PC-3 (cell line): ENCODE measurements at places on chromosomes 11 and 22. TPM values are rescaled to one million over a fixed set of nuclear protein-coding genes. Genes with fewer than 3 reads are reported as not detected.

The TM7SF2 gene
- 38.4 and 44.2 TPM in 2 replicates for total RNA-seq

The REXO2 gene
- 145 and 181 TPM in 2 replicates for total RNA-seq

The SNX32 gene
- total RNA-seq = not detected in 2 replicates

The SESN3 gene
- 0.23 and 0.55 TPM in 2 replicates for total RNA-seq

The KRTAP5-1 gene
- not detected in 2 replicates for total RNA-seq

The RCN1 gene
- 94.6 and 110 TPM in 2 replicates for total RNA-seq

The LGR4 gene
- 13.5 and 14.5 TPM in 2 replicates for total RNA-seq

The DRAP1 gene
- 944 and 1,531 TPM in 2 replicates for total RNA-seq

The INPP5J gene
- 2.1 and 3.1 TPM in 2 replicates for total RNA-seq

DNA sequence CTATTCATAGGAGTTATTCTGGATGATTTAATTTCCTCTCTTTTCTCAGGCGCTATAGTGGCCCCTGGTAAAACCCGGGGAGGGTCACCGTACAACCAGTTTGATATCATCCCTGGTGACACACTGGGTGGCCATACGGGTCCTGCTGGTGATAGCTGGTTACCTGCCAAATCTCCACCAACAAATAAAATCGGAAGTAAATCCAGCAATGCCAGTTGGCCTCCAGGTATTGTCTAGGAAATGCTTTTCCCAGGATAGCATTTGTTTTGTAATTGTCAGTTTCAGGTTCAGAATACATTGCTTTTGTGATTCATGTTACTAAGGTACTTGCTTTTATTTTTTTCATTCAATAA, 35.6 kb upstream of the ADSL start:
- no peak for DNase-seq

DNA sequence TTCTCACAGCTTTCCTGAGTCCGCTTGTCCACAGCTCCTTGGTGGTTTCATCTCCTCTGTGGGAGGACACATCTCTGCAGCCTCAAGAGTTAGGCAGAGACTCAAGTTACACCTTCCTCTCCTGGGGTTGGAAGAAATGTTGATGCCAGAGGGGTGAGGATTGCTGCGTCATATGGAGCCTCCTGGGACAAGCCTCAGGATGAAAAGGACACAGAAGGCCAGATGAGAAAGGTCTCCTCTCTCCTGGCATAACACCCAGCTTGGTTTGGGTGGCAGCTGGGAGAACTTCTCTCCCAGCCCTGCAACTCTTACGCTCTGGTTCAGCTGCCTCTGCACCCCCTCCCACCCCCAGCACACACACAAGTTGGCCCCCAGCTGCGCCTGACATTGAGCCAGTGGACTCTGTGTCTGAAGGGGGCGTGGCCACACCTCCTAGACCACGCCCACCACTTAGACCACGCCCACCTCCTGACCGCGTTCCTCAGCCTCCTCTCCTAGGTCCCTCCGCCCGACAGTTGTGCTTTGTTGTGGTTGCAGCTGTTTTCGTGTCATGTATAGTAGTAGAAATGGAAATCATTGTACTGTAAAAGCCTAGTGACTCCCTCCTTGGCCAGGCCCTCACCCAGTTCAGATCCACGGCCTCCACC, 11.7 kb downstream of the RASD2 start:
- peak; percentile 9 for DNase-seq

GRCh38 chr11:15199693-15200092, 85.0 kb downstream of the INSC start:
- peak; percentile 53 for DNase-seq

GRCh38 chr11:50214376-50214775, 181.7 kb downstream of the OR4C45 start:
- no peak for DNase-seq

DNA sequence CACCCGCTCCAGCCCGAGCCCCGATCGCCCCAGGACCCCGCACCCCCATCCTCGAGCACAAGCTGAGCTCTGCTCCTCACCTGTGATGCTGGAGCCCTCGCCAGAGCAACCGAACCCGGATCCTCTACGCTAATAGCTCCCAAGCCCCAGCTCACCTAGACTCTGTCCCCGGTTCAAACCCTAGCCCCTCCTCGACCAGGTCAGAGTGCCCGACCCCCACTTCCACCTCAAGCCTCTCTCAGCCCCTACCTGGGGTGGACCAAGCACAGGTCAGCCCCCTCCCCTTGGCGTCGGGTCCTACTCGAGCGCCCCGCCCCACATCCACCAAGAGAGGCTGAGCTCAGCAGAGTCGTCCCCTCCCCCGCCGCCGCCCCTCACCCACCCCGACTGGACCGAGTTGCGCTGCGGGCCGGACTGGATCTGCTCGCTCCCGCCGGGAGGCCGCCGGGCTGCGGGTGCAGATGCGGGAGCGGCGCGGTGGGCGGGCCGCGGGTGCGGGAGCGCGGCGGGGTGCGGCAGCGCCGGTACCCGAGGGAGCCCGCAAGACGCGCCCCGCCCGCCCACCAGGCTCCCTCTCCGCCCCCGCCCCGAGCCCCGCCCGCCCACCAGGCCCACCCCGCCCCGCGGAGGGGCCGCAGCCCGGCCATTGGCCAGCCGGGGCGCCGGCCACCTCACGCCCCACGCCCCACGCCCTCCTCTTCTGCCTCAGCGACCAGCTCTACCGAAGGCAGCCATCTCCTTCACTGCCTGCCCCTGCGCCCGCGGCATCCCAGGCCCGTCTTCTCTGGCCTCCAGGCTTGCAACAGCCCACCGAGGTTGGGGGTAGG, 577 bp upstream of the DKK3 start:
- no peak for DNase-seq

DNA sequence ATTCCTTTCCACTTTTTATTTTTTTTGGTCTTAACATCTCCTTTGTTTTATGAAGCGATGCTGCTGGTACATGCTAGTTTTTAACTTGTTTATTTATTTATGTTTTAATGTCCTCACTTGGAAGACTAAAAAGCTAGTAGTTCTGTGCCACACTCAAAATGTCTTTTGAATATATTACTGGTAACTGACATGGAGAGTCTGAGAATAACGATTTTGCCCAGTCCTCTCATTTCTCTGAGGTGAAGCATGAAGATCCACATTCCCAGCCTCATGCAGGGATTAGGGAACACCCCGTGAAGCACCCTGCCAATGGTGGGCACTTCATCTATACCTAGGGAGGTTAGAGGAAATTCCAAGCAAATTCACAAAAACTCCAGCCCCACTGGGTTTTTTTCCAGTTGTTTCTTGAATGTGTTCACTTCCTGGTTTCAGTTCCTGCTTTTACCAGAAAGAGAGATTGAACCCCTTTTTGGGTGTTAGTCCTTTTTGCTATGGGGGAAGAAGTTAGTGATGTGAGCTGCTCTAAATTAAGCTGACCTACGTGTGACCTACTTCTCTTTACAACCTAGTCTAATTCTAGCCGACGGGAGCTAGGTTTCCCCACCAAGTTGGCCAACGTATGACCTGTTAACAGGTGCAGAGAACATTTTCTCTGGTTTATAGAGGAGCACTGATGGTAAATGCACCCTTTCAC, 106.1 kb downstream of the SLC1A2 start:
- no peak for DNase-seq

GRCh38 chr11:112718483-112718882, 242.7 kb upstream of the NCAM1 start:
- DNase-seq = no peak

- DNase-seq = no peak
These were observed 250.3 kb downstream of the BRD1 start for GRCh38 chr22:49577168-49578060.

GRCh38 chr11:82719361-82720105, 14.1 kb downstream of the FAM181B start:
- no peak for DNase-seq

GRCh38 chr22:38874529-38875222, 2.7 kb upstream of the CBX6 start:
- DNase-seq = no peak

DNA sequence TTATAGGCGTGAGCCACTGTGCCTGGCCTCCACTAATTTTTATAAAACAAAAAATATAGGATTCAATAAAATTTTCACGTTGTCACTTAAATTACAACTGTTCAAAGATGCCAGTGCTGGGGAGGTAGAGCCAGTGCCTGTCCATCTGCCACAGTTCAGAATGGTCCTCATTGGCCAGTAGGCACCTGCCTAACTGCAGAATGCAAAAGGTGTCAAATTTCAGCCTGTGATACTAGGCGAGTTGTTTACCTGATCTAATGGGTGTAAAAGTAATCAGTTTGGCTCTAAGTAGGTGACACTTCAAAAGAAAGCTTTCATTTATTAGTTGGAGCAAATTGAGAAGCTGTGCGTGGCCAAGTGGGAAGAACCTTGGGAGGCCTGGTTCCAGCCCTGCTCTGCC, 2.4 kb downstream of the SMARCB1 start:
- DNase-seq = no peak

DNA sequence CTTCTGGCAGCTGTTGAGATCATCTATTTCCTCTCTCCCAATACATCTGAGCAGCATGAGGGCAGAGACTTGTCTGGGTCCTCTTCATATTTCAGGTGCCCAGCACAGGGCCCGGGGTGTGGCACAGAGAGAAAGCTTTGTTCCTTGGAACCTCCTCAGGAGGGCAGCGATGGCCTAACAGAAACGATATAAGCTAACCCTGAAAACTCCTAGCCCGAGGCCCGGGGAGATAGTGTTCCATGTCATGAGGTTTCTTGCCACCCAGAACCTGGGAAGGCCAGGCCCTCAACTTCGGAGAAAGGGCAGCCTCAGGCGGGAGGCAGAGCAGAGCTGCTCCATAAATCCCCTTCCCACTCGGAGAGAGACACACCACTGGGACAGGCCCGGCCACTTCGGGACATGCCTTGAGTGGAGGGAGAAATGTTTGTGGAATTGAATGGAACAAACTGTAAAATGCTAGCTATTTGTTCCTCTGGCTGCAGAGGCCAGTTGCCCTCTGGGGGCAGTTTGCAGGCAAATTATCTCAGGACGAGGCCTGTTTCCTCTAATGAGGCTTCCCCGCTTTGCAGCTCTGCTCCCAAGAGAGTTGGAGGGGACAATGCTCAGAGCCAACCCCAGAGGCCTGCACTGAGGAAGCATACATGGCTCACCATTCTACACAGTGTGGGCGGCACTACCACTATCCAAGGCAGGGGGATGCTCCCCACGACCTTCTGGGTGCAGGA, 11.6 kb downstream of the ARRB1 start:
- DNase-seq = no peak

DNA sequence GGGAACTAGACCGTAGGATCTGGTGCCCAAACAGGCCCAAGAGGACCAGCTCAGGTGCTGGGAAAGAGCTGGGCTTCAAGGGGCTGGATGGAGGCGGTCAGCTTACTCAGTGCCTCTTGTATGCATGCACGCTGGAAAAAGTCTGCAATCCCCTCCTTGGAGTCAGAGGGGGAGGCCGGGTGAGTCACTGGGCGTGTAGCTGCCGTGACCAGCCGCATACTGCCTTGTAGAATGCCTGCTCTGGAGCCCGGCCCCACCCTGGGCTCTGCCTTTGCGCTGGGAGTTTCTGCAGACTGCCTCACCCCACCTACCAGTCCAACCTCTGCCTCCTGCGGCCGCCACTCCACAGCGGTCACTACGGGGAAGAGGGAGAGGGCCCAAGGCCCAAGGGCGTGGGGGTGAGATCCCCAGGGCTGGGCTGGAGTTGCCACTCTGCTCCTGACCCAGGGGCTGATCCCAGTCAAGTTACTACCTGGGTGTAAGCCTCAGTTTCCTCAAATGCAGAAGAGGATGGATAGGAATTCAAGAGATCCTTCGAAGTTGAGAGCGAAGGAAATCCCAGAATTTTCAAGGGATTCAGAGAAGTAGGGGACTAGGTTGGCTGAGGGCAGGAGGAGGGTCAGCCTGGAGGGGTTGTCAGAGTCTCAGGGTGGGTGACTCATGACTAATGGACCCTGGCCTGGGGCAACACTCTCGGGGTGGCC, 4.2 kb downstream of the MRGPRF start:
- peak; percentile 95 for DNase-seq

GRCh38 chr22:42428760-42429159, 3.4 kb downstream of the NFAM1 start:
- DNase-seq = no peak

DNA sequence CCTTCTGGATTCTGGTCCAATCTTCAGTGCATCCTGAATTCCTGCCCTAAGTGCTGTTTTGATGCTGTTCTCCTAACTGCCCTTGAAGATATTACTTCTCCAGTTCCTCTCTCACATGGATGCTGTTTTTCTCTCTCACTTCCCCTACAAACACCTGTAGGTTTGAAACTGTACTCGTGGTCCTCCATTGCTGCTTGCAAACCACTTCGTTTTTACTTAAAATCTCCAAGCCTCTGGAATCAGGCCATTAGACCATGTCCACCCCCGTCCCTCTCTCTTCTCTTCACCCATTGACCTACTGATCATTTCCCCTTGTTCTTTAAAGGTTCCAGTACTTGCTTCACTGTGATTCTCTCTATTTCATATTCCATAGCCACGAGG, 988.1 kb downstream of the NTM start:
- DNase-seq = no peak

- DNase-seq = no peak
These were observed 103.4 kb upstream of the FGF3 start for GRCh38 chr11:69922596-69923111.

DNA sequence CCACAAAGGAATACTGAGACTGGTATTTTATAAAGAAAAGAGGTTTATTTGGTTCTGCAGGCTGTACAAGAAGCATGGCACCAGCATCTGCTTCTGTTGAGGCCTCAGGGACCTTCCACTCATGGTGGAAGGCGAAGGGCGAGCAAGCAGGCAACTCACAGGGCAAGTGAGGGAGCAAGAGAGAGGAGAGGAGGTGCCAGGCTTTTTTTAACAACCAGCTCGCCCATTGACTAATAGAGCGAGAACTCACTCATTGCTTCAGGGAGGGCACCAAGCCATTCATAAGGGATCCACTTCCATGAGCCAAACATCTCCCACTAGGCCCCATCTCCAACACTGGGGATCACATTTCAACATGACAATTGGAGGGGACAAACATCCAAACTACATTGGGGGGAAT, 1.2 kb downstream of the PTS start:
- no peak for DNase-seq

DNA sequence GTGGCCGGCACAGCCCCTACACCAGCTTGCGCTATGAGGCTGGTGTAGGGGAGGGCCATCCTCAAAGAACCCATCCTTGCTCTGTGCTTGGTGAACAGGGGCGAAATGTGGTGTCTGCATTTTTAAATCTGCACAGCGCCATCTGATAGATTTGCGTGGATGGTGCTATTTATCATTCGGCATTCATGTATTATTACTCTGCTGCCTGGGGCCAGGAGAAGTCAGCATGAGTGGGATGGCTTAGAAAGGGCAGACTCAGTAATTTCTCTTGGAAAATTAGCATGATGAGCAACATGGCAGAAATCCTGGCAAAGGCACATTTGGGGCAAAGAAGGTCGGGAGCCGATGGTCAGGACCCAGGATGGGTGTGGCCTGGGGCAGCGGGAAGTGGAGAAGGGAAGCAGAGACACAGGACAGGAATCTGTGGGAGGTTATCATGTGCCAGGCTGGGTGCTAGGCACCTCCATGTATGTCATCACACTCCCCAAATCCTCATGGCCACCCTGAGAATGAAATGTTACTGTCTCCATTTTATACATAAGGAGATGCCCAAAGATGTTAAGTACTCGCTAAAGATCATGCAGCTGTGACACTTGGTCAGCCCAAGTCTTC, 149.0 kb downstream of the CEP164 start:
- DNase-seq = no peak
